SJSA1 (cell line): ENCODE measurements at places on chromosomes 6 and 20. TPM values are rescaled to one million over a fixed set of nuclear protein-coding genes. Genes with fewer than 3 reads are reported as not detected.

ADTRP gene
- 0.58 TPM in 1 of 2 replicates, not detected in the other for total RNA-seq

TRIM10 gene
- not detected in 2 replicates for total RNA-seq

TMEM74B gene
- total RNA-seq: not detected in 2 replicates

NKAPL gene
- total RNA-seq: not detected in 2 replicates

FAXC gene
- total RNA-seq: 10.5 and 20.5 TPM in 2 replicates

HLA-DRB1 gene
- total RNA-seq: not detected in 2 replicates

FAM209A gene
- total RNA-seq: not detected in 2 replicates

THBD gene
- total RNA-seq: 4.2 and 4.7 TPM in 2 replicates

TREML1 gene
- total RNA-seq: not detected in 2 replicates

OTOR gene
- total RNA-seq: not detected in 2 replicates
